ENCODE measurements at places on chromosomes 6 and 20. TPM values are rescaled to one million over a fixed set of nuclear protein-coding genes. Genes with fewer than 3 reads are reported as not detected.

The AAR2 gene
- 41.1 TPM for total RNA-seq

The PPARD gene
- 26.2 TPM for total RNA-seq

The OXT gene
- total RNA-seq, result not detected

The EEF1A2 gene
- 463 TPM for total RNA-seq

The ASIP gene
- not detected for total RNA-seq

The AIF1 gene
- total RNA-seq, result not detected

The C6orf58 gene
- total RNA-seq, result not detected

The ZBTB46 gene
- total RNA-seq, result 7.3 TPM

The POPDC3 gene
- total RNA-seq, result 41.4 TPM

The BLCAP gene
- 120 TPM for total RNA-seq

The ZBP1 gene
- not detected for total RNA-seq

The ESR1 gene
- 2.2 TPM for total RNA-seq

The BTNL2 gene
- not detected for total RNA-seq

The COL20A1 gene
- total RNA-seq, result not detected

The ANKRD66 gene
- total RNA-seq, result not detected

The DNAH8 gene
- total RNA-seq, result 0.06 TPM

The SPATA25 gene
- 0.40 TPM for total RNA-seq

The E2F1 gene
- total RNA-seq, result 72.2 TPM
